Stimulated activated naive B cell treated with anti-CD40 and anti-IgM and Interleukin-4, amounts not matched to agents 10 μg/mL and 1 μg/mL and 100 μg/mL, for 72 hours (primary cell): ENCODE measurements at places on chromosomes 4 and X.

DNA sequence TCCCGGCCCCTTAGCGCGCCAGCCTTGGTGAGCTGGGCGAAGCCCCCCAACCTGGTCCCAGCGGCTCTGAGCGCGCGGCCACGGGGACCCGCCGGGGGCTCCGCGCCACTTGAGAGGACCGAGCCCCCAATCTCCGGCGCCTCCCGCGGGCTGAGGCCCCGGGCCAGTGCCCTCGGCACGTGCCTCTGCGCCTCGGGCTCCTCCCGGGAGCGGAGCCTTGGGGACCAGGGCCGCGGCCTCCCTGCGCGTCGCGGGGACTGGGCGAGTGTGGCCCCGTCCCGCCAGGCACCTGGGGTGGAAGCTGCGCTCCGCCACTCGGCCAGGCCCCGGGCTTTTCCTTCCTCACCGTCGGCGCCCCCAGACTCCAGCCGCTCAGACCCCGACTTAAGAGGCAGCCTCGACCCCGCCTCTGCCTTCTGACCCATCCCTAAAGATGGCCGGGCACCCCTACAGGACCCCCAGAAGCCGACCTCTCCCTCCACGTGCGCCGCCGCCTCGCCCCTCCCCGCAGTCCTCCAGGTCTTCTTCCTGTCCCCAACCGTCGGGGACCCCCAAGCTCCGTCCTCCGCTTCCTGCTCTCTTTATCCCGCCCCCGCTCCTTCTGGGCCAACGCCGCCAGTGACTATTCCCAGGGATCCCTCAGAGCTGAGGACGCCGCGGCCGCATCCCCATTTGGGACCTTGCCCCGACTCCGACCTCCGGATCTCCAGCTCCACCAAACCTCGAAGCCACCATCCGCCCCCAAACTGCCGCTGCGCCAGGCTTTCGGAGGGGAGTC is 752 bp downstream of the ERAS start:
- peaks cover 39% of the 10 kb centered on the region for H3K36me3 ChIP-seq
- peak overlapping the region; percentile 77 for H3K4me3 ChIP-seq
- DNase-seq = no peak
- H3K27me3 ChIP-seq = peaks cover 41% of the 10 kb centered on the region
- peak overlapping the region; percentile 17 for H3K27ac ChIP-seq

DNA sequence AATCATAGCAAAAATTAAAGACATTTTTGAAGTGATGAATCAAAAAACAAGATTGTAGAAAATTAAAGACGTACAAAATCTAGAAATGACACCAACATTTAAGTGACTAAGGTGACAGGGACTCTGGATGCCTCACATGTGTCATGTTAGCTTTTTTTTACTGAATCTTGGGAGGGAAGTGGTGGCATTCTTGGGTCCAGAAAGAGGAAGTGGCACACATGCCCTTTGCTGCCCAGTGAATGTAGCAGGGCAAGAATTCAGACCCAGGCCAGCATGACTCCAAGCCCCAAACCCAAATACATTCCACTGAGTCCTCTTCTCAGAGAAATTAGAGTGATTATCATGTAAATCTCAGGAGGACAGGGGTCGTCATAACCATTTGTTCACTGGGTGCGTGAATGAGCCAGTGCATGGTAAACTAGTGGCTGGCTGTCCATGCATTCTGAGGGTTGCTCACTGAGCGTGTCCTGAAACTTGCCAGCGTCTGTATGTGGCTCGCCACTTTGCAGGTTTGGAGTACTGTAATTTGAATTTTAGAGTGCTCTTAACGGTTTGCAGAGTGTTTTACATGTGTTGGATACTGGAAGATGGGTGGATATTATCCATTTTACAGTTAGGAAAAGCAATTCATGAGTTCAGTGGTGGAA is 55.4 kb upstream of the TBC1D14 start:
- peak overlapping the region; percentile 63 for H3K27ac ChIP-seq
- peak; percentile 21 for DNase-seq
- H3K27me3 ChIP-seq = no peaks in the 10 kb centered on the region
- no peak overlapping the region for H3K4me3 ChIP-seq
- H3K36me3 ChIP-seq = peaks cover 20% of the 10 kb centered on the region
- H3K4me1 ChIP-seq = peaks cover 29% of the 10 kb centered on the region

DNA sequence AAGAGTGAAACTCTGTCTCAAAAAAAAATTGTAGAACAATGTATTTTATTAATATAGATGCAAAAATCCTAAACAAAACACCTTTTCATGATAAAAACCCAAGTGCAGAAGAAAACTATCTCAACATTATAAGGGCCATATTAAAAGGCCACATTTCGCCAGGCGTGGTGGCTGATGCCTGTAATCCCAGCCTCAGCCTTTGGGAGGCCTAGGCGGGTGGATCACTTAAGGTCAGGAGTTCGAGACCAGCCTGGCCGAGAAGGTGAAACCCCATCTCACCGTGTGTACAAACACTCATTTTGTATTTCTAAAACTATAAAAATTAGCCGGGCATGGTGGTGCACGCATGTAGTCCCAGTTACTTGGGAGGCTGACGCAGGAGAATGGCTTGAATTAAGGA is 9.9 kb upstream of the FAM193A start:
- no peak for DNase-seq
- no peaks in the 10 kb centered on the region for H3K36me3 ChIP-seq
- H3K4me1 ChIP-seq = no peaks in the 10 kb centered on the region

GRCh38 chrX:113770071-113770470 is 813.8 kb upstream of the HTR2C start:
- H3K4me1 ChIP-seq = no peaks in the 10 kb centered on the region
- H3K27me3 ChIP-seq = no peaks in the 10 kb centered on the region
- no peak for DNase-seq
- H3K36me3 ChIP-seq = peaks cover 3% of the 10 kb centered on the region
- no peak overlapping the region for H3K4me3 ChIP-seq

- no peaks in the 10 kb centered on the region for H3K4me1 ChIP-seq
- no peaks in the 10 kb centered on the region for H3K36me3 ChIP-seq
- H3K27me3 ChIP-seq = no peaks in the 10 kb centered on the region
- H3K4me3 ChIP-seq = no peak overlapping the region
- no peak overlapping the region for H3K27ac ChIP-seq
- no peak for DNase-seq
Observed at GRCh38 chr4:58936436-58936835, 1826.3 kb upstream of the IGFBP7 start.

- DNase-seq = no peak
- H3K27me3 ChIP-seq = no peaks in the 10 kb centered on the region
- H3K36me3 ChIP-seq = no peaks in the 10 kb centered on the region
- peaks cover 6% of the 10 kb centered on the region for H3K4me1 ChIP-seq
- no peak overlapping the region for H3K4me3 ChIP-seq
- H3K27ac ChIP-seq = no peak overlapping the region
Observed at GRCh38 chrX:97494756-97495372, 611.2 kb downstream of the RPA4 start.

GRCh38 chr4:3851881-3852280 is 85.7 kb downstream of the ADRA2C start:
- DNase-seq = no peak
- no peaks in the 10 kb centered on the region for H3K36me3 ChIP-seq
- H3K27ac ChIP-seq = no peak overlapping the region
- H3K4me3 ChIP-seq = no peak overlapping the region
- H3K27me3 ChIP-seq = peaks cover 13% of the 10 kb centered on the region

- no peak for DNase-seq
- H3K4me1 ChIP-seq = peaks cover 3% of the 10 kb centered on the region
- no peak overlapping the region for H3K27ac ChIP-seq
- peaks cover 13% of the 10 kb centered on the region for H3K36me3 ChIP-seq
Observed at GRCh38 chr4:99950913-99951254, 809 bp upstream of the H2AZ1 start.

GRCh38 chr4:24885342-24885741 is 27.5 kb downstream of the CCDC149 start:
- no peaks in the 10 kb centered on the region for H3K36me3 ChIP-seq
- H3K4me3 ChIP-seq = no peak overlapping the region
- peaks cover 7% of the 10 kb centered on the region for H3K27me3 ChIP-seq
- DNase-seq = no peak
- no peaks in the 10 kb centered on the region for H3K4me1 ChIP-seq

GRCh38 chrX:9162698-9163097 is 128.8 kb upstream of the FAM9B start:
- no peak overlapping the region for H3K4me3 ChIP-seq
- H3K27ac ChIP-seq = no peak overlapping the region
- DNase-seq = no peak
- peaks cover 21% of the 10 kb centered on the region for H3K27me3 ChIP-seq

DNA sequence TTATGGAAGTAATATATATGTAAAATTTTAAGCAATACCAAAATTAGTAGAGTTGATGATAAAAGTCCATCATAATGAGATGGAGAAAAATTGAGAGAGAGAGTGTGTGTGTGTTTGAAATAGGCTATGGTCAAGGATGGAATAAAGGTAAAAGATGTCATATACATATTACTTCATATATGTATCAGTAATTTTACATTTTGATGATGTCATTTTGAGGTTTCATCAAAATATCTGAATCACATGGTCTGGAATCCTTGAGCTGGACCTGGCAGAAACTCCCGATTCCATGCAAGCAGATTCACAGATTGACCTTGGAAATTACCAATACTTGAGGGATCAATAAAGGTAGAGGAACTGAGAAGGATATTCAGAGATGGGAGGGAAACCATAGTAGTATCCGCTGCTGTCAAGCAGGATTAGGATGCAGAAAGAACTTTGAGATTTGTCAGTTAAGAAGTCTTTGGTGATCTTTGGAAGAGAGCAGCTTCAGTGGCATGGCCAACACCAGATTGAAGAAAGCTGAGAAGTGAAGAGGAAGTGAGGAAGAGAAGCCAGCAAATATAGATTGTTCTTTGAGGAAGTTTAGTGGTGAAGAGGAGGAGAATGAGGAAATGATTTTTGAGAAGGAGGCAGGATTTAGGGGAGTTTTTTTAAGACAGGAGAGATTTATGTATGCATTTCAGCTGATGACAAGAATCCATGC is 21.5 kb downstream of the DNAAF6 start:
- no peak for DNase-seq
- H3K4me1 ChIP-seq = peaks cover 3% of the 10 kb centered on the region
- no peak overlapping the region for H3K27ac ChIP-seq
- no peaks in the 10 kb centered on the region for H3K36me3 ChIP-seq
- no peak overlapping the region for H3K4me3 ChIP-seq

GRCh38 chrX:153814591-153815315 is 15.6 kb downstream of the PDZD4 start:
- peaks cover 51% of the 10 kb centered on the region for H3K27me3 ChIP-seq
- no peak overlapping the region for H3K4me3 ChIP-seq
- DNase-seq = no peak
- no peaks in the 10 kb centered on the region for H3K36me3 ChIP-seq
- no peak overlapping the region for H3K27ac ChIP-seq

GRCh38 chr4:99827454-99827853 is 10.8 kb downstream of the DAPP1 start:
- H3K36me3 ChIP-seq = peaks cover 60% of the 10 kb centered on the region
- DNase-seq = no peak
- no peak overlapping the region for H3K4me3 ChIP-seq
- peak overlapping the region; percentile 53 for H3K27ac ChIP-seq
- H3K27me3 ChIP-seq = no peaks in the 10 kb centered on the region

DNA sequence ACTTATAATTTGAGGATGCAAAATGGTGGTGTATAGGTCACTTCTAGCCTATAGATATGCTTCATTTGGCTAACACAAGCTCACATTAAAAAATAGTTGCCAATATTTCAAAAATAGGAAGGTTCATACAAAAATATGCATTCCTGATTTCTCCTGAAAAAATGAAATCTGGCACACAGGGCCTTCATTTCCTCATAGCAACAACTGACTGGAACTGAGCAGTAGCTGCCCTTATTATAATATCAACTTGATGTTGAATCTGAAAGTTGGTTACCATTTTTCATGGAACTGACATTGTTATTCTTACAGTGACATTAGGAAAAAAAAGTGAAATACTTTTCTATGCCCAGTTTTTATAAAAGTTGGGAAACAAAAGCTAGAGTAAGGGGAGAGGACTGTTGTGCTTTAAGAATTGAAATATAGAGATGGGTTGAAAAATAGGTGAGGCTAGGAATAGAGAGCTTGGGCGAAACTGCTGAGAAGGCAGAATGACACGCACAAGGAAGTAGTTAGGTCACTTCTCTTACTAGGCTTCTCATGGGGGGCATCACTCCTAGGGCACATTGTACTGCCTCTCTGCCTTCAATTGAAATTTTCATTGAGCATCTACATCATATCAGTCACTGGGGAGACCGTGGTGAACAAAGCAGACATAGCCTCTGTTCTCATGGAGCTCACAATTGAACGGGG is 43.1 kb upstream of the C1GALT1C1 start:
- no peak overlapping the region for H3K27ac ChIP-seq
- H3K36me3 ChIP-seq = peaks cover 6% of the 10 kb centered on the region
- H3K4me3 ChIP-seq = no peak overlapping the region
- H3K4me1 ChIP-seq = peaks cover 3% of the 10 kb centered on the region
- H3K27me3 ChIP-seq = no peaks in the 10 kb centered on the region

DNA sequence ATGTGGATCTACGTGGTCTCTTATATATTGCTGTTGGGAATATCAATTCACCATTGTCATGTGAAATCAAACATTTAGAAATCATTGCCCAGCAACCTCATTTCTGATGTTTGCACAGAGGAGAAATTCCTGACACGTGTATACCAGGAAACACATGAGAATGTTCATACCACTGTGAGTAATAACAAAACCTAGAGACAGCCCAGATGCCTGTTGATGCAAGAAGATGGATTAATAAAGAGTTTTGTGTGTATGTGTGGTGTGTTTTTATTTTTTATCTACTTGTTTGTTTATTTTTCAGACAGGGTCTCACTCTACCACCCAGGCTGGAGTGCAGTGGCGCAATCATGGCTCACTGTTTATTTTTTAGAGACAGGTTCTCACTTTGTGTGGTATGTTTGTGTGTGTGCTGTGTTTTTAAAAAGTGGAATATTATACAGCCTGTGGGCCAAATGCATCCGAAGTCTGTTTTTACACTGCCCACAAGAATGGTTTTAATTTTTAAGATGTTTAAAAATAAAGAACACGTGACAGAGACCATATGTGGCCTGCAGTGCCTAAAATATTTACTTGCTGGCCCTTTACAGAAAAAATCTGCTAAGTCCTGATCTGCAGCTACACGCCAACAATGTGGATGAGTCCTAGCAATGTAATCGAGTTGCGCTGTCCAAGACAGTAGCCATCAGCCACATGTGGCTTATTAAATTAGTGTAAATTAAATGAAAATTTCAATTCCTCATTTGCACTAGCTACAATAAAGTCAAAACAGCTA is 39.2 kb downstream of the TXLNG start:
- no peaks in the 10 kb centered on the region for H3K27me3 ChIP-seq
- DNase-seq = no peak
- H3K36me3 ChIP-seq = peaks cover 4% of the 10 kb centered on the region
- no peak overlapping the region for H3K27ac ChIP-seq
- H3K4me3 ChIP-seq = no peak overlapping the region

- DNase-seq = no peak
- H3K4me1 ChIP-seq = peaks cover 17% of the 10 kb centered on the region
- peaks cover 30% of the 10 kb centered on the region for H3K36me3 ChIP-seq
- H3K27ac ChIP-seq = peak overlapping the region; percentile 97
- H3K4me3 ChIP-seq = peak overlapping the region; percentile 99
Observed at GRCh38 chrX:46758163-46758955, 559 bp downstream of the SLC9A7 start.

- peak overlapping the region; percentile 76 for H3K4me3 ChIP-seq
- peaks cover 25% of the 10 kb centered on the region for H3K4me1 ChIP-seq
- DNase-seq = no peak
- peaks cover 64% of the 10 kb centered on the region for H3K27me3 ChIP-seq
Observed at GRCh38 chr4:2413821-2414610, 4.4 kb downstream of the ZFYVE28 start.

- DNase-seq = no peak
- no peaks in the 10 kb centered on the region for H3K27me3 ChIP-seq
- H3K4me1 ChIP-seq = peaks cover 18% of the 10 kb centered on the region
- H3K4me3 ChIP-seq = no peak overlapping the region
Observed at GRCh38 chrX:42495139-42495538, 282.8 kb downstream of the PPP1R2C start.

GRCh38 chrX:44908153-44908552 is 35.2 kb downstream of the KDM6A start:
- H3K4me1 ChIP-seq = peaks cover 42% of the 10 kb centered on the region
- H3K27me3 ChIP-seq = no peaks in the 10 kb centered on the region
- no peak overlapping the region for H3K4me3 ChIP-seq
- peak overlapping the region; percentile 70 for H3K27ac ChIP-seq
